ENCODE measurements at places on chromosomes 3 and 15.

GRCh38 chr3:139473155-139473771 lies 3.1 kb downstream of the RBP2 start:
- peak; percentile 21 for DNase-seq

- peak; percentile 40 for DNase-seq
These were observed 398.3 kb downstream of the MFSD1 start for GRCh38 chr3:159200176-159200575.

DNA sequence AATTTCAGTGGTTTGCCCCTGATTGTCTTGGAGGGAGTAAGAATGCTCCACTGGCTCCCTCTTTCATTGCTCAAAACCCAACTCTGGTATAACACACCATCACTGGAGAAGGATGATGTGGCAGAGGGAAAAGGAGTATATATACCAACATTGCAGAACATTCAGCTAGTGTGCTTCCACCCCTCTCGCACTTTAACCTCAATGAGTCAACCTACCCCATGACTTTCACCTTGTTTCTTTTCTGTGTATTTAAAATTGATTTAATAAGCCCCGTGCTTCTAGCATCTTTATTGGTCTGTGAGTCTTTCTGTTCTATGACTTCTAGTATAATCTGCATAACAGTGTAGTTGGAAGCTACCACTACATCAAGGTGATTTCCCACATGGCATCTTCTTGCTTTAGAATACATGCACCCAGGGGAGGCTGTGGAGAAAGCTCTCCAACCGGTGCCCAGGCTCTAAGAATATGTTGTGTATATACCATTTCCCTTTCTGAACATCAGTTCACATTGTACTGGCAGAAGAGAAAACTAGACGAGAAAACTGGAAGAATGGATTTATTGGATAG lies 595.1 kb upstream of the TGFBR2 start:
- DNase-seq, result no peak

DNA sequence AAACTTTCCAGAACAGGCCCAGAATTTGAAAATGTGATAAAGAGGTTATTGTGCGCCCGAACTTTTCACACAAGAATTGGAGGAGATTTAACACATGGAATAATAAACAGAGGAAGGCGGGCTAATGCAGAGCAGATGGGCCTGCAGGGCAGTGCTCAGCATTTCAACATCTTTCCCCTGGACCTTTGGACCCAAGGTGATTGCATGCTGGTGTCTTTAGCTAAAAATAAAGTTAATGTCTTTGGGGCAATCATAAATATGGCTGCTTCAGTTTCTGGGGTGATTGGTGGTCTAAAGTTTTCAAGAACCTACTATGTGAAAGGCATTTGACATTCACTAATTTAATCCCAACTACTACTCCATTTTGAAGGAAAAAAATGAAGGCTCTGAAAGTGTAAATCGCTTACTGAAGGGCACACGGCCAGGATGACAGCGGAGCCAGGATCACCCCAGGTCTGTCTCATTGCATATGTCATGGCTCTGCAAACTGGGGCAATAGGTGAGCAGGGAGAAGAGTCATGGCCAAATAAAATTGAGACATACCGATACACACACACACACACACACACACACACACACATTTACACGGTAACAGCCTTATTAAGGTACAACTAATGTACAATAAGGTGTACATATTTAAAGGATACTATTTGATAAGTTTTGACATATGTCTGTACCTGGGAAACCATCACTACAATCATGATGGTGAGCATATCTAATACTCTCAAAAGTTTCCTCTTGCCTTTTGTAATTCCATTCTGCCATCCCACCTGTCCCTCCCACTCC lies 243.1 kb upstream of the LRRFIP2 start:
- no peak for DNase-seq

DNA sequence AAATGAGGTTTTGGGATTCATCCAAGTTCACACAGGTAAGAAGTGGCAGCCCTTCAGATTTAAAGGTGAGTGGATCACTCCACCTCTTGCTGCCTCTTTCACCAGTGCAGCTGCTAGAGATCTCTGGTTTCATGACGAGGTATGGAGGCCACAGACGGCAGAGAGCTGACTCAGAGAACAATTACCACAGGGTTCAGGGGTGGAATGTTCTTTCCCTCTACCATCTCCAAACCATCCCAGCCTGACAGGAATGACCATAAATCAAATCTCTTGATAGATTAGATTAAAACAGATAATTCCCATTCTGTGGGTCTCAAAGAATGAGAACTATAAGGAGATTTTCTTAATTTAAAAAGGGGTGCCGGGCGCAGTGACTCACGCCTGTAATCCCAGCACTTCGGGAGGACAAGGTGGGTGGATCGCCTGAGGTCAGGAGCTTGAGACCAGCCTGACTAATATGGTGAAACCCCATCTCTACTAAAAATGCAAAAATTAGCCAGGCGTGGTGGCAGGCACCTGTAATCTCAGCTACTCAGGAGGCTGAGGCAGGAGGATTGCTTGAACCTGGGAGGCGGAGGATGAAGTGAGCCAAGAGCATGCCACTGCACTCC lies 174.2 kb upstream of the ATP11B start:
- no peak for DNase-seq

DNA sequence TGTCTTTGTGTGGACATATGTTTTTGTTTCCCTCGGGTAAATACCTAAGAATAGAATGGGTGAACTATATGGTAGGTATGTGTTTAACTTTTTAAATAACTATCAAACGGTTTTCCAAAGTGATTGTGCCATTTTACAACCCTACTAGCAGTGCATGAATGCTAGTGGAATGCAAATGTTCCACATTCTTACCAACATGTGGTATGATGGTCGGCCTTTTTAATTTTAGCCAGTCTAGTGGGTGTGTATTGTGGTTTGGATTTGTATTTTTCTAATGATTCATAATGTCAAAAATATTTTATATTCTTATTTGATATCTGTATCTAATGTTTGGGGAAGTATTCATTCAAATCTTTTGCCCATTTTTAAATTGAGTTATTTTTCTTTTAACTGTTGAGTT lies 68.2 kb upstream of the SMAD3 start:
- DNase-seq, result no peak

DNA sequence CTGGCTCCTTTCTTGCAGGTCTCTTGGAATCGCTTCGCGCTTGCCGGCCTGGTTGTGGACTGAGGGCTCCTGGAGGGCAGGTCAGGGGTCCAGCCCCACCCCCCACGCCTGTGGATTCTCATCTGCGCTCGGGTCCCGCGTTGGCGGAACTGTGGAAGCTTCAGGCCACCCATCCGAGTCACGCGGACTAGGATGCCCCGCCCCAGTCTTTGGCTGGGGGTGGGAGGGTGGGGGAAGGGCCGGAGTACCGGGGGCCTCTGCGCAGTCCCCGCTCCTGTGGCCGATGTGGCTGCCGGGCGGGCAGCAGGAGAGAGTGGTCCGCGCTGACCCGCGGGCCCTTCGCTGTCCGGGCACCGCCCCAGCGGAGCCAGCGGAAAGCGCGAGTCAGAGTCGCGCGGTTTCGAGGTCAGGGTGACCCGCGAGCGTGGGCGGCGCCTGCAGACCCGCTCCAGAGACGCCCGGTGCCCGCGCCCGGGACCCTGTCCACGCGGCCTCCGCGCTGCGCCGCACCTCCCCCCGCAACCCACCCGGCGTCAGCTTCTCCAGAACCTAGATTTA lies 114.2 kb downstream of the KLF13 start:
- peak; percentile 82 for DNase-seq
